ENCODE measurements at places on chromosomes 13 and 19. TPM values are rescaled to one million over a fixed set of nuclear protein-coding genes. Genes with fewer than 3 reads are reported as not detected.
A peak's percentile ranks its signal among the peaks of the same experiment; 100 is the strongest.

- DNase-seq, result no peak
Observed at GRCh38 chr19:58261968-58262921, 16.5 kb upstream of the ZNF8 start.

GRCh38 chr13:103276775-103277498 is 210.7 kb upstream of the SLC10A2 start:
- DNase-seq, result no peak

Gene ZNF723
- total RNA-seq, result not detected

GRCh38 chr19:34961775-34962686 is 2.0 kb downstream of the ZNF792 start:
- no peak for DNase-seq

GRCh38 chr13:88622362-88622973 is 951.3 kb downstream of the SLITRK5 start:
- no peak for DNase-seq

GRCh38 chr13:97003071-97003470 is 8.8 kb upstream of the OXGR1 start:
- DNase-seq, result no peak

Gene KIR3DL1
- not detected for total RNA-seq

DNA sequence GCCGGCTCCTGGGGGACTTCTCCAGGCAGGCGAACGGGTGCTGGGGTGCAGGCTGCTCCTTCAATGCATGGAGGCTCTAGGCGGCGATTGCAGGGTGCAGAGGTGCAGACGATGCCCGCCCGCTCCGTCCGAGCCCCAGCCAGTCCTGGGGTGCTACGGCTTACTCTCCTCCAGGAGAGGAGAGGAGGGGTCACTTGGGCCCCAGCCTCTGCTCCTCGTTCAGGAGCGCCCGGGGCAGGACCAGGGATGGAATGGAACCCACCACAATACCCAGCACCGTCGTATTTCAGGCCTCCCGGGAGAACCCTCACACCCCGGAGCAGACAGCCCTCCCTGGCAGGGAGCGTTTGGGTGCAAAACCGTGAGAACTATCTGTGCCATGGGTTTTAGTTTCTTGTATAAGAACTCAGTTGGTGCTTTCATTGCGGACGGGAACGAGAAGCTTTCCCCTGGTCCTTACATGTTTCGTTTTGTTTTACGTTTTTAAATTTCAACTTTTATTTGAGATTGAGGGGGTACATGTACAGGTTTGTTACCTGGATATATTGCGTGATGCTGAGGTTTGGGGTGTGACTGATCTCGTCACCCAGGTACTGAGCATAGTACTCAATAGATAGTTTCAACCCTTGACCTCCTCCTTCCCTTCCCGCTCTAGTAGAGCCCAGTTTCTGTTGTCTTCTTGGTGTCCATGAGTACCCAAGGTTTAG is 46.8 kb downstream of the ARHGEF18 start:
- DNase-seq, result no peak

- peak; percentile 36 for DNase-seq
Observed at GRCh38 chr13:103349211-103349980, 283.2 kb upstream of the SLC10A2 start.

GRCh38 chr19:533364-534058 is 2.0 kb downstream of the CDC34 start:
- no peak for DNase-seq

Gene ZNF506
- total RNA-seq, result 9.7 TPM

DNA sequence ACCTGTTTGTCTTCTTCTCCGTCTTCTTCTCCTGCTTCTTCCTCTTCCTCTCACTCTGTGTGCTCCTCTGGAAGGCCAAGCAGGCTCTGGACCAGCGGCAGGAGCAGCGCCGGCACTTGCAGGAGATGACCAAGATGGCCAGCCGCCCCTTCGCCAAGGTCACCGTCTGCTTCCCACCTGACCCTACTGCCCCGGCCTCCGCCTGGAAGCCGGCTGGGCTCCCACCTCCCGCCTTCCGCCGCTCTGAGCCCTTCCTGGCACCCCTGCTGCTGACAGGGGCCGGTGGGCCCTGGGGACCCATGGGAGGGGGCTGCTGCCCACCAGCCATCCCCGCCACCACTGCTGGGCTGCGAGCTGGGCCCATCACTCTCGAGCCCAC is 13.9 kb downstream of the CNFN start:
- DNase-seq, result no peak

- DNase-seq, result no peak
Observed at GRCh38 chr19:5189318-5189607, 151.3 kb downstream of the PTPRS start.

DNA sequence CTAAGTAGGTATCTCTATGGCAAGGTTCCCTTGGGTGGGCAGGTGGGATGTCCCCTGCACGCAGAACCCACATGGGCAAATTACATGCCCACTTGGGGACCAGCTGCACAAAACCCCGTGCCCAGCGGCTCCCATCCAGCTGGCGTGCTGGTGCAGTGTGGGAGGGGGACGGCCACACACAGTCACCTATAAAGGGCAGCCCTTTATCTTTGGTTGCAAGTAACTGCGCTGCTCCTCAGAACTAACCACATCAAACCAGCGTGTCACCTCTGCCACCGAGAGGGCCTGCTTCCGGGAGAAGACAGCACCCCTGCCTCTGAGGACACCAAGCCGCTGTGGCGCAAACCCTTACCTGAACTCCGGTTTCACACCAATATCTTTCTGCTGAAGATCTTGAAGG is 32.2 kb downstream of the ANKRD27 start:
- no peak for DNase-seq

Gene CD209
- 10.0 TPM for total RNA-seq

DNA sequence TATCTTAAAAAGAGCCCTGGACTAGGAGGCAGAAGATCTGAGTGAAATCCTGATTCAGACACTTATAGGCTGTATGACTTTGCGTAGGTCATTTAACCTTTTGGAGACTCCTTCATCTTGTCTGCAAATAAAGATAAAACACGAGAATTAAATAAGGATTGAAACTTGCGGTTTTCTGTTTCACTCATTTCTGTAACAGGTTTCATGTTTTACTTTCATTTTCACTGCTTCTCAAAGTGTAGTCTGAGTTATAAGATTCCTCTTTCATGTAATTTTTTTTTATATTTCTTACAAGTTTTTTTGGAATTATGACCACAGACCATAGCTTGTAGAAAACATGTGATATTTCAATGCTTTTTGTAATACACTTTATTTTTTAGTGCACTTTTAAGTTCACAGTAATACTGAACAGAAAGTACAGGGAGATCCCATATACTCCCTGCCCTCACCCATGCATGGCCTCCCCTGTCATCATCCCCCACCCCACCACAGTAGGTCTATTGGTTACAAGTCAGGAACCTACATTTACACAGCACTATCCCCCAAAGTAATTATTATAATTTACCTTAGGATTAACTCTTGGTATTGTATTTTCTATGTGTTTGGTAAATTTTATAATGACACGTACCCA is 174.6 kb downstream of the ITGBL1 start:
- no peak for DNase-seq

- DNase-seq, result no peak
Observed at GRCh38 chr19:27971071-27971470, 1241.9 kb downstream of the UQCRFS1 start.

Gene ZNF577
- total RNA-seq, result 7.5 TPM
